Fibroblast of skin of left biceps (primary cell): ENCODE measurements at places on chromosomes 1 and 21.

- DNase-seq = no peak
Observed at GRCh38 chr1:21553116-21553926, 44.1 kb downstream of the ALPL start.

- DNase-seq = no peak
Observed at GRCh38 chr1:228445843-228446650, 29.4 kb upstream of the TRIM17 start.

DNA sequence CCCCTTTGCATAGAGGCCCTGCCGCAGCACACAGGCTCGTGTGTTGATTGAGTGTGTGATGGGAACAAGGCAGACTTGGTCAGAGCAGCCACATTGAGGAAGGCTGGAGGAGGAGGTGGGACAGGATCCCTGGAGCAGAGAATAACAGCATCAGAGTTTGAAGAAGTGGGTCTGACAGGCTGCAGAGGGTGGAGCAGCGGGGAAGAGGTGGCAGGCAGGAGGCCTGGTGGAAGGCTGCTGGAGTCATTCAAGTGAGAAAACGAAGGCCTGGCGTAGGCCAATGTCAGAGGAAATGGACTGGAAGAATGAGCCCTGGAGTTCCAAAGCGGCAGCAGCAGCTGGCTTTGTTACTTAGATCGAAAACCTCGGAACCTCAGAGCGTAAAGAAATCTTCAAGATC lies 115.0 kb upstream of the GRIK3 start:
- DNase-seq = no peak

DNA sequence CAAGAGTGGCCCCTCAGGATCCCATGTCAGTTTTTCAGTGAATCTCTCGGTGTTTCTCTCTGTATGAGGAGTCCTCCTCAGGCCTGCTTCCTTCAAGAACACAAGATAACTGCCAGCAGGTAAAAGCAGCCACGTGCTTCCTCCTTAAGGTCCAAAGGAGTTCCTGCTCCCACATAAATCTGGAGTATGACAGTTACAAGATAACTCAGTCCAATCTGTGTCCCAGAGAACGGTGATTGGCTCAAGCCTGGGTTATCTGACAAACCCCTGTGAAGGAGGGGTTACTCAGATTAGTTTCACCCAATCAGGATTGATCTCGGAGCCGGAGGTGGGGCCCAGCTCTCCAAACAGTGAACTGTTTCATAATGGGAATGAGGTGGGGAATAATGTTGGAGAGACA lies 5.8 kb upstream of the ANKRD13C start:
- no peak for DNase-seq

DNA sequence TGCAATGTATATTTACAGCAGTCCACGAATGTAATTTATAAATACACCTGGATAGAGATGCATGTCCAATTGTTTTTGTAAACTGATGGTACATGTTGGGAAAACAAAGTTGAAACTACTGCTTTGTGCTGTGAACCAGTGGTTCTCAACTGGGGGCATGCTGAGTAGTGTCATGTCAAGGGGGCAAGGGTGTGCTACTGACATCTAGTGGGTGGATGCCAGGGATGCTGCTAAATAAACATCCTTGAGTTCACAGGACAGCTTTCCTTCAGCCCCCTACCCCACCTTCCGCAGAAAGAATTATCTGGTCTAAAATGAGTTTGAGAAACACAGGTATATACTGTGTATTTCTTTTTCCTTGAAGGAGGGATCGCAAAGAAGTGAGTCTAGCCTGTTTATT lies 95.9 kb downstream of the RASAL2 start:
- DNase-seq = no peak

DNA sequence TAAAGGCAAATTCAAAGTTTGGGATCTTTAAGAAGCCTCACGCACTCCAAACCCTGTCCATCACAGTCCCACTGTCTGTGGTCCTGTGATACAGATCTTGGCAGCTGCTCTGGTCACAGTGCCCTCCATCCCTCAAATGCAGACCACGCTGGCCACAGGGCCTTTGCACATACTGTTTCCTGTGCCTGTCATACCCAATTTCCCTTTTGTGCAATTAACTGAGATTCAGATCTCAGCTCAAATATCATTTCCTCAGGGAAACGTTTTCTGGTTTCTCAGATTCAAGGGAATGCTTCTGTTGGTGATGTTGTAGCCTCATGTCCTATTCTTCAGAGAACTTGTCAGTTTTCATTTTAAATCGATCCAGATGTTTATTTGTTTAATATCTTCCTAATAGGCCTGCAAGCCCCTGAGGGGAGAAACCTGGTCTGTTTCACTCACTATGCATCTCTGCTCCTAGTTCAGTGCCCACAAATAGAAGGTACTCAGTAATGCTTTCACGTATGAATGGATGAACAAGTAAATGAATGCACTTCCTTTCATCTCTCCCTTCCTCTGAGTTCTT lies 24.2 kb upstream of the GRIK3 start:
- no peak for DNase-seq

- no peak for DNase-seq
Observed at GRCh38 chr21:34343838-34344381, 19.9 kb upstream of the KCNE2 start.

- no peak for DNase-seq
Observed at GRCh38 chr1:154703170-154703569, 95.2 kb upstream of the ADAR start.

DNA sequence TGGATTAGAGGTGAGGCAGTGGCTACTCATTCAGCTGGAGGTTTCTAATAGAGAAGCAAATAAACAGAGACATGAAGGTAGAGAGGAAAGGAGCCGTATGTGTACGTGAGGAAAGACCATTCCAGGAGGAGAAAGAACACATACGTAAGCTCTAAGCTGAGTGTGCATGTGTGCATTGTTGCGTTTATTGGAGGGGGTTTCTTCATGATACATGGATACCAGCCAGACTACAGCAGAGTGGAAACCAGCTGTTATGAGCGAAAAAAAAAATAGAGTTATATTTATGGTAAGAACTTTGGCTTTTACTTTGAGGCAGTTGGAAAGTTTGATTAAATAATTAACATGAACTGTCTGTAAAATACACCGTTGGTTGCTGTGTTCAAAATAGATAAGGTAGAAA lies 173.4 kb upstream of the RGS18 start:
- DNase-seq = no peak

DNA sequence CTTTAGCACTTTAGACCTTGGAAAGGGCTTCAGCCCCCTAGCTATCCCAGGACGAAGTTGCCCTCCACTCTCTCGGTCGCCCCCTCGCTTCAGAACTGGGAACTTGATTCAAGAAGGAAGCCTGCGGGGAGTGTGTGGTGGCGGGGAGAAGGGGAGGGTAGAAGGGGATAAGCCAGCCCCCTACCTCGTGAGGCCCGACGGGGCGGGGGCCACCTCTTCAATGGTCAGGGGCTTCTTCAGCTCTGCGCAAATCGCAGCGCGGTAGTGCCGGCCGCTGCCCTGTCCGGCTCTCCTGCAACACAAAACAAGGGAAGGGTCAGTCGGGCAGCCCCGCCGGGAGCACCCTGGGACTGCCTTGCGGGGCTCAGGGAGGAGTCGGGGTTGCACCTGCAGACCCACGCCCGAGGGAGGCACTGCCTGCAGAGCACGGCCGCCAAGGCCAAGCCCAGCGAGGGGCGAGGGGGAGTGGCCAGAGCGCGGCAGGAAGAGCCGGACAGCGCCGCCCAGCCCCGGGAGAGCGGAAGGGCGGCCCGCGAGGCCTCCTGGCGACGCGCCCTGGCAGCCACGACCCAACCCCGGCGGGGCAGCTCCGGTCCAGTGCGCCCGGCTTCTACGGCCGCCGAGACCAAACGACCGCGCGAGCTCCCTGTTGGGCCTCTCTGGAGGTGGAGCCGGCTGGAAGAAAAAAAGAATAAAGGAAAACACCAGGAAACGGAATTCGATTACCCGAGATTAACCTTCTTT lies 56.2 kb upstream of the RASAL2 start:
- DNase-seq = peak; percentile 20

GRCh38 chr1:33275706-33276572 lies 19.6 kb downstream of the ZNF362 start:
- DNase-seq = no peak

- no peak for DNase-seq
Observed at GRCh38 chr1:53390261-53390660, 62.4 kb upstream of the LRP8 start.

DNA sequence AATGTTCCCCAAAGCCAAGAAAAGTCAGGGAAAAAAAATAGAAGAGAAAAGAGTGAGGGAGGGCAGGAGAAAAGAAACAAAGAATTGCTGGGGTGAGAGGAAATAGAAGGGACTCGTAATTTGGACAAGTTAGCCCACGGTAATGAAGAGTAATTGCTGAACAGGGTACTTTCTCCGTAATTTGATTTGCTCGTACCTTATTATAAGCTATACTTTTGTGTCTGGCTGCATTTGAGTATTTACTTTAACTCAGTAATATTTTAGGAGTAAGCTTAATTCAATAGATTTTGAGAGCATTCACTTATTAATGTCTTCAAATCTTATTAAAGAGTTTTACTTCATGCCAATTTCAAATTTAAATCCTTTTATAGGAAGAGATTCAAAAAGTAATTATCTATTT lies 527.5 kb downstream of the COL11A1 start:
- DNase-seq = no peak

DNA sequence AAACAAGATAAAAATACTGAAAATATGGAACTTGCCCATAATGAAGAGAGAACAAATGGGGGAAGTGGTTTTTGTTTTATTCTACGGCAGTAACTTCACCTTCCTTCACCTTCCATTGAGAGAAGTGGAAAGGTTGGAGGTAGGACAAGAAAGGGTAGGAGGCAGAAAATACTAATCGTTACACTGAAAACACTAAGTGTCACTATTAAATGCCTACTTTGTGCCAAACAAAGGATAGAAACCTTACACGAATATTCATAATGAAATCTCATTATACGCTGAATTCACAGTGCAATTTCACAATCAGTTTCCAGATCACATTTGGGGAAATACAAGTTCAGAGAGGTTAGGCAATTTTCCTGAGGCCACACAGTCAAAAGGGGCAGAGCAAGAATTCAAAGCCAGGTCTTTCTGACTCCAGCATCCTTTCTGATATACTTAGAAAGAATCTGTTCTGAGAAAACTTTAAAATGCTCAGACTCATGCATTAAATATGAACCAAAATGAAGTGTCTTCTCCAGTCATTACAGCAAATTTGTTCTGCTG lies 3.0 kb downstream of the TIAM1 start:
- DNase-seq = no peak

- DNase-seq = no peak
Observed at GRCh38 chr1:14855268-14855667, 256.8 kb downstream of the KAZN start.

DNA sequence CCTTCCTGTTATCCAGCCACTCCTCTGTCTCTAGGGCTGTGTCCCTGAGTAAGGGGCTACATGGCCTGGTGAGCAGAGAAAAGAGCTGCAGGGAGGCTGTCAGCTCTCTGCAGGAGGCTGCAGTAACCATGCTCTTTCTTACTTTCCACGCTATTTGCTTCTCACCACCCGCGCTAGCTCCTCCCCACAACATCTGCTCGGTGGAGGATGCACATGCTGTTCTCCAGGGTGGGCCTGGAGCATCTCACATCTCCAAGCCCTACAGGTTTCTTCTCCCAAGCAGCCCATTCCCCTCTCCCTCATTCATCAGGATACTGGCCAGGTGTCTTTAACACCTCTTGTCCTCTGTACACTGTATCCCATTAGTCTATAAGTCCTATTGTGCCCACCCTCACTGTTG lies 103.8 kb downstream of the IER5 start:
- no peak for DNase-seq

DNA sequence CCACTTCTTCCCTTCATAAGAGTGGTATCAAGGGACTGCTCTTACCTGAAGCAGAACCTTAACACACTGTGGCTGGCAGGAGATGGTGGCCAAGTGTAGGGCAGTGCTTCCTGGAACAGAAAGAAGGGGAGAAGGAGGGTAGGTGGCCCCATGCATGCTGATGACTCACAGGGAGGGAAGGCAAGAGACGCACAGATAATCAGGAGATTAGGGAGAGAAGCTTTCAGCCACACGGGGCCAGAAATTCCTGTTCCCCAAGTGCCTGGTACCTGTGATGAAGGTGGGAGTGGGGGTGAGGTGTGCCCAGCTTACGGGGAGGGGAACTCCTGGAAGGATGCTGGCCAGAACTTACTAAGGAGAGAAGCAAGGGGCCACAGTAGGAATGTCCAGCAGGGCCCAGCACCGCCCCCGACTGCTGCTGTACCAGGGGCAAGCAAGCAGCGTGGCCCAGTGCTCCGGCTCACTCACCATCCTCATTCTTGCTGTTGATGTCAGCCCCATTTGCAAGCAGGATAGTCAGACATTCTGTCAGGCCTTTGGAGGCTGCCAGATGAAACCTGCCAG lies 7.7 kb downstream of the ANKRD35 start:
- no peak for DNase-seq

- no peak for DNase-seq
Observed at GRCh38 chr1:200184196-200184595, 156.7 kb downstream of the NR5A2 start.

DNA sequence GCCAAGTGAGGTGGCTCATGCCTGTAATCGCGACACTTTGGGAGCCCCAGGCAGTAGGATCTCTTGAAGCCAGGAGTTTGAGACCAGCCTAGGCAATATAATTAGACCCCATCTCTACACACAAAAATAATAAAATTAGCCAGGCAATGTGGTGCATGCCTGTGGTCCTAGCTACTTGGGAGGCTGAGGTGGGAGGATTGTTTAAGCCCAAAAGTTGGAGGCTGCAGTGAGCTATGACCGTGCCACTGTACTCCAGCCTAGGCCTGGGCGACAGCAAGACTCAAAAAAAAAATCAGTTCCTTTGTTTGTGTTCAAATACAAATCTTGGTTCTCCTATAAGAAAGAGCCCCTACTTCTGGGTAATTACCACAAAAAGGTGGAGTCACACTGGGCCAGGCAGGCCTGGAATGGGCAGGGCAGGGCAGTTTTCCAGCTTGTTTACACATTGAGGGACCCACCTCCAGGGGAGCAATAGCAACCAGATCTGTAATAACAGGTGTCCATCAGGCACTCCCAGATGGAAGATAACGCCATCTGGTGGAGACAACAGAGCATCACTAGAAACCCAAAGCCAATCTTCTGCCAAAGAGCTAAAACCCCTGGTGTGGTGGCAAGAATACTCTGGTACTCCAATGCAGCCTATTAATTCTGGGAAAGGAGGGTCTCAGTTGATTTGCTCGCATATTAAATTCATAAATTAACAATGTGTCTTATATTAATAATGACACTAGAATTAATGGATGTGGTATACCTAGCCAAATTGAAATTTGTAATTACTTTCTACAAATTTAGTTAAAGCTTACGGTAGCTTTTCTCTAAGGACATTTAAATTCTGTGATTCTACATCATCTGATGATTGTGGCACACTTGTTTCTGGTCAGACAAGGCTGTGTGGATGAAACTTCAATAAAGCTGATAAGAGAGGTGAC lies 13.2 kb downstream of the PPP1R15B start:
- no peak for DNase-seq
